Stimulated activated naive CD4-positive, alpha-beta T cell treated with Interleukin-2 at 50 U/mL for 16 hours (primary cell): ENCODE measurements at places on chromosomes 12 and 14.
A peak's percentile ranks its signal among the peaks of the same experiment; 100 is the strongest.

- no peak for DNase-seq
Measured at GRCh38 chr12:55720894-55721444, 776 bp downstream of the RDH5 start.

DNA sequence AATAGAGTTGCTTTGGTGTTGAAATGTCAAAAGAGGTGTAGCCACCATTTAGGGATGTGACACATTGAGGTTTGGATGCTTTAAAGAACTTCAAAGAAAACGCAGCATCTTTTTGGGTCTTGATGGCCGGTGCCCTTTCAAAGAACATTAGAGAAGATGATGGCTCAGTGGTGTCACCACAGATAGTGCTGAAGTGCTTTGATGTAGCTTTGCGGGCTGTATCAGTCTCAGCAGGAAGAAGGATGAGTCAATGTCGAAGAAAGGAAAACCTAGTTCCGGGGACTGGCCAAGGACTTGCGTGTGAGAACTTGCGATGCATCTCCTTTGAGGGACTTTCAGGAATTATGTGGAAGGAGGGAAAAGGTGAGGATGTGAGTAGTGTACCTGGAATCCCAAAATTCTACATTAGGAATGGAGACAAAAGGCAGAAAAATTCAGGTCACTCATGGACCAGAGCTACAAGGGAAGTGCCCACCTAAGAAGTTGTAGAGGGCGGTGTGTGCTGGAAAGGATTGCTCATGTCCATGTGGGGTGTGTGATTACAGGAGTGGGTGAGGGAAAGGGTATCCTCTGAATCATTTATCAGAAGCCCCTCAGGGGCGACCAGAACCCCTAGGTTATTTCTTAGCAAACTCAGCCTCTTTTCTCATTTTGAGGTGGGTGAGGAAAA, 39.7 kb upstream of the GZMB start:
- peak; percentile 68 for DNase-seq

GRCh38 chr14:37093364-37093763, 79.0 kb downstream of the SLC25A21 start:
- no peak for DNase-seq

DNA sequence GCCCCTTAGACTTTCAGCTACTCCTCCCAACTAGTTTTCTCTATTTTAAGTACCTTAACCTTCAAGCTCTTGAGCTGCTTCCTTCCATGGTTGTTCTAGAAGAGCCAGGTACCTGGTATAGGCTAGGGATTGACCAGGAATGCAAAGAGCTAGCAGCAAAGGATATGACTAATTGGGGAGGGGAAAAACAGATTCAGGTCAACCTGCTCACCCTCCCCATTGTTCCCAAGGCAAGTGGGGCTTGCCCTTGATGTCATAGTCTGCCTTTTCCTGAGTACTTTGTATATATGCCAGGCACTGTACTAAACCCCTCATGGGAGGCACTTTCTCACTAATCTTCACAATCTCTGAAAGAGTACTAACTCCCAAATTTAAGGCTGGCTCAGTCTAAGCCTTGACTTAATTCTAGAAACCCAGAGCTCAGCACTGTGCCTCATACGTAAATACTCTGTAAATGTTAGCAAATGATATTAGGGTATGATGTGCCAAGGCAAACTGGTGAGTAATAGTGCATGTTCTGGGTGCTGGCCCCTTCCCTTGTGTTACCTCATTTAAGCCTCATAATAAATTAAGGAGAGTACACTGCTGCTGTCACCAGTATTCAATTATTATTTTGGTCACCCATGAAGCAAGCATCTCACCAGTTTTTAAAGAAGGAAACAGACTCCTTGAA, 42.2 kb downstream of the SUDS3 start:
- DNase-seq = no peak

- DNase-seq = no peak
Measured at GRCh38 chr12:47343684-47344567, 264.2 kb upstream of the AMIGO2 start.

DNA sequence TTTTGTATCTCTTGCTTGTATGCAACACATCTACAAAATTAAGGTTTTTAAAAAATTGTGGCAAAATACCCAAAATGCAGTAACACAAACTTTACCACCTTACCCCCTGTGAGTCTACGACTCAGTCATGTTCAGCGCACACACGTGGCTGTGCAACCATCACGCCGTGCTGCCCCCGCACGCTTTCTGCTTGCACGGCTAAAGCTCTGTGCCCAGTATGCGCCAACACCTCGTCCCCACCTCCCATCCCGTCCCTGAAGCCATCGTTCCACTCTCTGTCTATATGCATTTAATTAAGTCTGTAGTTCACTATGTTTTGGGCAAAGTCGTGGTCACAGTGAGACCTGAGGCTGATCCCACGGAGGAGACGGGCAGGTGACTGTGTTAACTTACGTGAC, 36.4 kb downstream of the FZD10 start:
- DNase-seq = no peak

GRCh38 chr14:105043641-105044040, 21.6 kb downstream of the GPR132 start:
- no peak for DNase-seq

- peak; percentile 53 for DNase-seq
Measured at GRCh38 chr12:54411391-54412241, 7.5 kb downstream of the ITGA5 start.

DNA sequence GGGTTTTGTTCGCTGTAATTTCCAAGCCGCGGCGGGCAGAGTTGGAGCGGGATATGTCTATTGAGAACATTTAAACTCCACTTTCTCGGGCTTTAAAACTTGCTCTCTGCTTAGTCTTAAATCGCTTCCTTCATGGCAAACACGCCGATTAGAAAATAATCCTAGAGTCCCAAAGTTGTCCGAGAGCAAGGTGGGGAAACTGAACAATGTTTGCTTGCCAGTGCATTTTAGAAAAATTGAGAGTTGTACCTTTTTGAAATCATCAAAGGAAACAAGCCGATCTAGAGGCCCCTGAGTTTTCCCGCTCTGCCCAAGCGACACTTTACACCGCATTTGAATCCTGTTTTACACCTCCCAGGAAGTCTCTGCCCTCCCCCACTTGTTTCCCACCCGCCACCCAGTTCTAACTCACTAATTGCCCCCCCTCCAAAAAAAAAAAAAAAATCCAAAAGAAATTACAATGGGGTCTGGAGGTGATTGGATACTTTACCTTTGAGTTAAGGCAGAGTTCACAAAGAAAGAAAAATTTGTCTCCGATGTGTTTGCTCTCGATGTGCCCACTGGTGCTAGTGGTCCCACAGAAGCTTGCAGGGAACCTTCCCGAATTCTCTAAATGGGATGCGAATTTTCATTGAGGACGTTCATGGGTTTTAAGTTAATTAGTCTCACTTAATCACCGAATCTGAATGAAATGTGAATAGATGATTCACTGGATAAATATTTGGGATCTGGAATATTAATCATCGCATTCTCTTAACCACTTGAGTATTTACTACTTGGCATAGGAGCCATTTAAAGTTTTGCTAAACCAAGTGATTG, 2.3 kb downstream of the HMGA2 start:
- no peak for DNase-seq

GRCh38 chr12:124301084-124301654, 6.3 kb downstream of the RFLNA start:
- no peak for DNase-seq
